HepG2 (cell line): ENCODE measurements at places on chromosomes 3 and 15. TPM values are rescaled to one million over a fixed set of nuclear protein-coding genes. Genes with fewer than 3 reads are reported as not detected.
A peak's percentile ranks its signal among the peaks of the same experiment; 100 is the strongest.

DNA sequence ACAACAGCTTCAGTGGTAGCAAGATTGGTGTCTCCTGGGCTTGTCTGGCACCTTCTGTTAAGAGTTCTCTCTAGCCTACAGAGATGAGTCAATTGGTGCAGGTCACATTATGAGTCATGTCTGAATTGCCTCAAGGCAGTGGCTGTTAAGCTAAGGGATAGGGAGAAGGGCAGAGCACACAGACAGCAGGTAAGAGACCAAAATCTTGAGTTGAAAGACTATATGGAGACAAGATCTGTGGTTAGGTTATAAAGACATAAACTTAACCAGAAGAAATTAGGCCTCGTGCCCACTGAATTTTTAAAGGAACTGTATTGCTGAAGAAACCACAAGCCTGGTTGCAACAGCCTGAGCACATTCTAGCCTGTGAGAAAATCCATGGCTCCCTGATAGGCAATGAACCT lies 19.2 kb upstream of the KPNA1 start:
- H3K4me1 ChIP-seq: no peaks in the 10 kb centered on the region
- no peaks in the 10 kb centered on the region for H3K27me3 ChIP-seq
- no peak for DNase-seq
- H3K27ac ChIP-seq: no peak overlapping the region

GRCh38 chr3:66177026-66177425 lies 43.8 kb upstream of the SLC25A26 start:
- H3K27ac ChIP-seq: no peak overlapping the region
- H3K4me1 ChIP-seq: peaks cover 10% of the 10 kb centered on the region
- no peak for DNase-seq
- no peak overlapping the region for H3K4me3 ChIP-seq
- H3K36me3 ChIP-seq: no peaks in the 10 kb centered on the region
- H3K27me3 ChIP-seq: no peaks in the 10 kb centered on the region

GRCh38 chr3:11195201-11195600 lies 40.9 kb downstream of the HRH1 start:
- H3K36me3 ChIP-seq: no peaks in the 10 kb centered on the region
- H3K27me3 ChIP-seq: peaks cover 20% of the 10 kb centered on the region; the same call in 1 of the 3 replicates
- no peak for DNase-seq
- no peak overlapping the region for H3K4me3 ChIP-seq

- DNase-seq: no peak
- H3K27ac ChIP-seq: no peak overlapping the region
- H3K36me3 ChIP-seq: no peaks in the 10 kb centered on the region
- no peak overlapping the region for H3K4me3 ChIP-seq
These were observed 817.4 kb upstream of the LMCD1 start for GRCh38 chr3:7684182-7684715.

DNA sequence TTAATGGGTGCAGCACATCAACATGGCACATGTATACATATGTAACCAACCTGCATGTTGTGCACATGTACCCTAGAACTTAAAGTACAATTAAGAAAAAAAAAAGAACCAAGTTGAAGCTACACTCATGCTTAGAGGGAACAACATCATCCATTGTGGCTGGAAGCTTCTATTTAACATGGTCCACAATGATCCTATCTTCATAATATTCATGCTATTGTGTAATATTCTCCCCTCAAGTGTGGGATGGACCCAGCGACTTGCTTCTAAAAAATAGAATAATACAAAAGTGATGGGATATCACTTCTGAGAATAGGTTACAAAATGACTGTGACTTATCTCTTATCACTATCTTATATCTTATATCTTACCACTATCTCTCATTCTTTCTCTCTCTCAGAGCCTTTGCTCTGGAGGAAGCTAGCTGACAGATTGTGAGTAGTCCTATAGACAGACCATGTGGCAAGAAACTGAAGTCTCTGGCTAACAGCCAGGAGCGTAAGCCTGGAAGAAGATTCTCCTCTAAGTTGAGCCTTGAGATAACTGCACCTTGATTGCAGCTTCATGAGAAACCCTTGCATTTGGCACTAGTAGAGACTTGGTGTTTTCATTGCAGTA lies 198.5 kb upstream of the MRPL3 start:
- H3K27ac ChIP-seq: no peak overlapping the region
- H3K4me3 ChIP-seq: no peak overlapping the region
- no peak for DNase-seq

DNA sequence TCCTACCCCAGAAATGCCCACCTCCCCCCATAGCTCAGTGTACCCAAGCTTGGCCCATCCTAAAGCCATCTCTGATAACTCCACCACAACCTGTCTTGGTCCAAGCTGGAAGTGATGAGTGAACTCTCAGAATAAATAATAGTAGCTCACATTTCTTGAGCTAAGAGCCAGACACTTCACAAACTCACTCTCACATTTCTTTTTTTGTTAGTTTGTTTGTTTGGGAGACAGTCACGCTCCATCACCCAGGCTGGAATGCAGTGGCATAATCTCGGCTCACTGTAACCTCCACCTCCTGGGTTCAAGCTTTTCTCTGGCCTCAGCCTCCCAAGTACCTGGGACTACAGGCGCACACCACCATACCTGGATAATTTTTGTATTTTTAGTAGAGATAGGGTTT lies 46.2 kb downstream of the LIPC start:
- peak overlapping the region; percentile 16 for H3K27ac ChIP-seq
- no peaks in the 10 kb centered on the region for H3K27me3 ChIP-seq
- no peak overlapping the region for H3K4me3 ChIP-seq
- H3K36me3 ChIP-seq: no peaks in the 10 kb centered on the region

The ARRDC4 gene
- 1.5 and 2.5 TPM in 2 replicates for total RNA-seq

DNA sequence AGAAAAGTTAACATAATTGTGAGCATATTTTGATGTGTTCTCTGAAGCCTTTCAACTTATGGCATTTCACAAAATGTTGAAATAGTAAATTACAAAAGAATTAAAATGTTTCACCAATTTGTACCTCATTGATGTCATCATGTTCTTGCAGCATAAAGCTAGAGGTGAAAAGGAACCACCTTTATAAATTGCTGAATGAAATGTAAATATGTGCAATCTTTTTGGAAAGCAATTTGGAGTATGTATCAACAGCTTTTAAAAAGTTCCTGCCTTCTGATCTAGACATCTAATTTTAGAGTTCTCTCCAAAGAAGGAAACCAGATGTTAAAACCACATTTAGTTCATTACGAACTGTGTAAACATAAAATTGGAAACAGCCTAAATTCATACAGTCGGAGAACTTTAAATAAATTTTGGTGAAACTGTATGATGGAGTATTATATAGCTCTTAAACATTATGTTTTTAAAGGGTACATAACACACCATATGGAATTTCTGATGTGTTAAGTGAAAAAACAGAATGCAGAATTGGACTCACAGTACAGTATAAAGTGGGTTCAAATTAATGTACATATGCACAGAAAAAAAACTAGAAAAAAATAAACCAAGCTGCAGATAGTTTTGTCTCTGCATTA lies 311.2 kb upstream of the NAALADL2 start:
- H3K4me1 ChIP-seq: no peaks in the 10 kb centered on the region
- no peak overlapping the region for H3K4me3 ChIP-seq
- no peaks in the 10 kb centered on the region for H3K36me3 ChIP-seq
- H3K27ac ChIP-seq: no peak overlapping the region
- DNase-seq: no peak

- peak overlapping the region; percentile 91 for H3K4me3 ChIP-seq
- H3K27me3 ChIP-seq: no peaks in the 10 kb centered on the region; the same call in 2 of the 3 replicates
- H3K36me3 ChIP-seq: peaks cover 3% of the 10 kb centered on the region; the same call in 1 of the 2 replicates
- H3K4me1 ChIP-seq: peaks cover 45% of the 10 kb centered on the region
- H3K27ac ChIP-seq: peak overlapping the region; percentile 97
These were observed 1.3 kb upstream of the HACD2 start for GRCh38 chr3:123586131-123586530.

The U2SURP gene
- total RNA-seq: 173 and 250 TPM in 2 replicates

- DNase-seq: no peak
- peaks cover 26% of the 10 kb centered on the region; the same call in 1 of the 3 replicates for H3K27me3 ChIP-seq
- H3K27ac ChIP-seq: no peak overlapping the region
- no peaks in the 10 kb centered on the region for H3K4me1 ChIP-seq
- H3K4me3 ChIP-seq: no peak overlapping the region
These were observed 144.7 kb downstream of the FAM43A start for GRCh38 chr3:194830401-194830800.

DNA sequence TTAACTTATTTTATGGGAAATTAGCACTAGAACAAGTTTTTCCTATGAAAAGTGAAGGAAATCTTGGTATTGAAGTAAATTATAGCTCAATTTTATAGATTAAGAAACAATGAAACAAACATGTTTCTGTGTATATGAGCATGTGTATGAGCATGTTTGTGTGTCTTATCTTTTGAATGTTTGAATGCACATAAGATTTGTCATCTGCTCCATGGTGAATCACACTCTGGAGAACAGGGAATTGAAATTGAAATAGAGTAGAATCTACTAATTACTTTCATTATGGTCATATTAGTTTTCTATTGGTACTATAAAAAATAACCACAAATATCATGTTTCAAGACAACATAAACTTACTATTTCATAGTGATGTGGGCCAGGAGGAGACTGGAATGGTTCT lies 646.6 kb downstream of the OTOL1 start:
- DNase-seq: no peak
- no peaks in the 10 kb centered on the region for H3K36me3 ChIP-seq
- H3K27ac ChIP-seq: no peak overlapping the region
- H3K4me1 ChIP-seq: no peaks in the 10 kb centered on the region

The KLHL25 gene
- 7.4 and 8.2 TPM in 2 replicates for total RNA-seq

- no peak overlapping the region for H3K4me3 ChIP-seq
- H3K36me3 ChIP-seq: no peaks in the 10 kb centered on the region
- no peak for DNase-seq
- no peak overlapping the region for H3K27ac ChIP-seq
These were observed 105.3 kb upstream of the TOPAZ1 start for GRCh38 chr3:44136421-44136820.

The CCDC54 gene
- not detected in 2 replicates for total RNA-seq

DNA sequence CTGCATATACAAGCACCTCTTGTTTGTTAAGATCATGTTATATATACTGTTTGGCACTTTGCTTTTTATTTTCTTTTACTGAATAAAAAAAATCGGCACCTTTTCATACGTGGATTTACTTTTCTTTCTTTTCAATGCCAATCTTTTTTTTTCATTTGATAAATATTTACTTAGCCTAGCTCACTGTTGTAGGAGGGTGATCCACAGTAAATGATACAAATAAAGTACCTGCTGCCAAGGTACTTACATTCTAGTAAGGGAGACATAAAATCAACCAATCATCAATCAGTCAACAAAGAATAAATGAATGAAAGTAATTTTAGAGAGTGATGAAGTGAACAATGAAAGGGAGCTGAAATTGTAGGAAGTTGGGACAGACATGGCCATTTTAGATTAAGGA lies 18.3 kb downstream of the GNB5 start:
- H3K27ac ChIP-seq: no peak overlapping the region
- H3K36me3 ChIP-seq: no peaks in the 10 kb centered on the region
- H3K27me3 ChIP-seq: no peaks in the 10 kb centered on the region
- peaks cover 2% of the 10 kb centered on the region; the same call in 1 of the 2 replicates for H3K4me1 ChIP-seq

GRCh38 chr3:63349583-63350573 lies 71.8 kb downstream of the SYNPR start:
- H3K4me3 ChIP-seq: no peak overlapping the region
- DNase-seq: peak; percentile 56
- no peaks in the 10 kb centered on the region for H3K36me3 ChIP-seq
- no peaks in the 10 kb centered on the region for H3K4me1 ChIP-seq
- 0 out of 2 replicates have a peak, but pooled peaks cover 1% of the 10 kb centered on the region for H3K27me3 ChIP-seq
